ENCODE measurements at places on chromosomes 2 and 18.

DNA sequence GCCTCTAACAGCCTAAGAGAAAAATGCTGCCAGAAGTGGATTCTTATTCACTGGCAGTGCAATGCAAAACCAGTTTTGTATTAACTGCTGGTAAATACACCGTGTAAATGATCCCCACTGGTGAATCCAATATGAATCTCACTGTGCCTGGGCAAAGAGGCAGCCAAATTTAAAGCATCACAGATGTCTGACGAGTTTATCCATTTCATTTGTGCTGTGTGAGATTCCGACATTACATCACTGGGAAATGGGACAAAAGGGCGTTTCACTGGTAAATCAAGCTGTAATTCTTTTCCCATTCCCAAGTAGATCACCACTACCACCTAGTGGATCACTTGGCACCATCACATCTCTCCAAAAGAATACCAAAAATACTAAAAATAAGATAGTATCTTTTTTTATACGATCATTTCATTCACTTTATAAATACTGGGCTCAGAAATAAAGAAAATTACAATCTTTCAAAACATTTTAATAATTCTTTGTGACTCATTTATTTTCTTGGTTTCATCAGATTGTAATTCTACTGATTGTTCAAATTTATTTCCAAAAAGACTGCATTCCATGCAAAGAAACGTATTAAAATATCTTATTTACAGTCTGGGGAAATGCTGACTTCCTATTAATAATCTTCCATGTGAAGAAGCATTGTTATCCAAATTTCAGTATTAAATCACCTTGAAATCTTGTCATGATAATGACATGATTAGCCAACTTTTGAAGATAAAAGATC lies 125.6 kb downstream of the GRB14 start:
- DNase-seq: peak; percentile 1

- no peak for DNase-seq
Measured at GRCh38 chr2:42964439-42965083, 172.2 kb upstream of the HAAO start.

DNA sequence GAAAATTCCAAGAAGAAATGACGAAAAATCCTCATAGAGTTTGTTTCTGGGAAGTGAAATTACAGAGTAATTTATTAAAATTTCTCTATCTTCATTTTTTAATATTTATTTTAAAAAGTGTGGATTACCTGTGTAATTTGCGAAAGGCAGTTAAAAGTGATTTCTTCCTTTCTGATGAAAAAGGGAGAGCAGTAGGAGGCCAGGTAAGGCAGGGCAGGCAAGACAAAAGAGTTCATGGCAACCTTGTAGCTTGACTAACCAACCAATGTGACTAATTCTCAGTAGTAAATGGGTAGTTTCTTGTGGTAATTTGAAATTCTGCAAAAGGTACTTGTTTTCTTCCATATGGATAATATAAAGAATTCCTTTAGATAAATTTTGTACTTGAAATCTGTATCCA lies 34.9 kb upstream of the COL5A2 start:
- DNase-seq: no peak

- DNase-seq: no peak
Measured at GRCh38 chr2:31483246-31483645, 68.7 kb upstream of the XDH start.

- DNase-seq: no peak
Measured at GRCh38 chr2:122663620-122664019, 908.2 kb downstream of the TSN start.
